Stimulated activated CD8-positive, alpha-beta memory T cell treated with anti-CD3 and anti-CD28 coated beads, Interleukin-15, amount 100 ng/mL, for 48 hours (primary cell): ENCODE measurements at places on chromosomes 7 and 10.

DNA sequence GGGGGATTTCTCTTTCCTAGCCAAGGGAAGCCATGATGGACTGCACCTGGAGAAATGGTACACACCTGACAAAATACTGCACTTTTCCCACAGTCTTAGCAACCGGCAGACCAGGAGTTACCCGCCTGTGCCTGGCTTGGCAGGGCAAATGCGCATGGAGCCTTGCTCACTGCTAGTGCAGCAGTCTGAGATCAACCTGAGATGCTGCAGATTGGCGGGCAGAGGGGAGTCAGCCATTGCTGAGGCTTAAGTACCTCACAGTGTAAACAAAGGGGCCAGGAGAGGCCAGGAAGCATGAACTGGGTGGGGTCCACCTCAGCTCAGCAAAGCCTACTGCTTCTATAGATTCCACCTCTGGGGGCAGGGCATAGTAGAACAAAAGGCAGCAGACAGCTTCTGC lies 49.4 kb downstream of the OR13A1 start:
- no peak for DNase-seq

- DNase-seq: no peak
Measured at GRCh38 chr7:143388491-143389101, 7.5 kb downstream of the ZYX start.

- DNase-seq: no peak
Measured at GRCh38 chr10:131871673-131872005, 29.2 kb upstream of the PPP2R2D start.

GRCh38 chr10:113922787-113923570 lies 68.5 kb downstream of the NHLRC2 start:
- DNase-seq: no peak
